Activated CD4-positive, alpha-beta T cell treated with anti-CD3 and anti-CD28 coated beads for 24 hours (primary cell): ENCODE measurements at places on chromosomes 7 and 10.

DNA sequence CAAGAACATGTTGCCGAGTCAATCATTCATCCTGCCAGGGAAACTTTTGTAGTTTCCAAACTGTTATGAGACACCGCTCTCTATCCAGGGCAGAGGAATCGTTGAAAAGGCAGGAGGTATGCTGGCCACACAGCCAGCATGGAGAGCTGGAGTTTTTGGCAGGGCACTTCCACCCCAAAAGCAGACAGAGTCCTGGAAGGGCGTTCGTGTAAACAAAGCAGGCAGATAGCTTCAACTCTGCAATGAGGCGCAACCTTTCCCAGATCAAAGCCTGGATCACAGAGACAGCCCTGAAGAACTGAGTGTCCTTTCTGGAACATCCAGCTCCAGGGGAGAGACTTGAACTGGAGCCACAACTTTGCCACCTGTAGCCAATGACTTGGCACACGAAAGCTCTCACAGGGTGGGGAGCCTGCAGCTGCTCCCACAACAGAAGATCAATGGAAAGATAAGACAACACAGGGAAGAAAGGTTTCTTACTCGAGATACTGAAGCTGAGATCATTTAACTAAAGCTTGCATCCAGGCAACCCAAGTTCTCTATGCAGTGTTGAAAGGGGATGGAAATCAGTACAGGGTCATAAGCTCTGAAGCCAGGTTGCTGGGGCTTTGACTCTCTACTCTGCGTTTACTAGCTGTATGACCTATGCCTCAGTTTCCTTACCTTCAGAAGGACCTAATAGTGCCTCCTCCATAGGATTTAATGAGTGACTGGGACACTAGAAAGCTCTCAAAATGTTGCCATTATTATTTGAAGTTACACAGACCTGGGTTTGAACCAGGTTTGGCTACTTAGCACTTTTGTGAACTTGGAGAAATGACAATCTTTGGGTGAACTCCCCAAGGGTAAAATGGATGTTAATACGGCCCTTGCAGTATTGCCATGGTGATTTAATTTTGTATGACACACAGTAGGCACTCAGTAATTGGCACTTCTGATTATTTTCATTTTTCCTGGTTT is 434.8 kb upstream of the NPVF start:
- DNase-seq: no peak

GRCh38 chr7:132443761-132444520 is 132.3 kb downstream of the PLXNA4 start:
- no peak for DNase-seq

- no peak for DNase-seq
Observed at GRCh38 chr7:116162992-116163391, 47.3 kb upstream of the TES start.

DNA sequence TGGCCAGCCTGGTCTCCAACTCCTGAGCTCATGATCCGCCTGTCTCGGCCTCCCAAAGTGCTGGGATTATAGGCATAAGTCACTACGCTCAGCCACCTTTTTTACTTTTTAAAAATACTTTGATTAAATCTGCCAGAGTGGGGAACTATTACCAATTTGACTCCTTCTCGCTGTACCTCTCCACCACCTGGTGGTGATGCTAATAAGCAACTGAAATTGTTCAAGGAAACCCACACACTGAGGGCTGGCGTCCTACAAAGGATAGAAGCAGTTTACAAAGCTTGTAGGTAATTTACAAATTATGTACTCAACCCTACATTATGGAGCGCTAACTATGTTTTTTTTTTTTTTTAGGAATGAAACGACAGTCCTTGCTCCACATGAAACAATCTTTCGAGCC is 111.1 kb downstream of the CPED1 start:
- DNase-seq: no peak

DNA sequence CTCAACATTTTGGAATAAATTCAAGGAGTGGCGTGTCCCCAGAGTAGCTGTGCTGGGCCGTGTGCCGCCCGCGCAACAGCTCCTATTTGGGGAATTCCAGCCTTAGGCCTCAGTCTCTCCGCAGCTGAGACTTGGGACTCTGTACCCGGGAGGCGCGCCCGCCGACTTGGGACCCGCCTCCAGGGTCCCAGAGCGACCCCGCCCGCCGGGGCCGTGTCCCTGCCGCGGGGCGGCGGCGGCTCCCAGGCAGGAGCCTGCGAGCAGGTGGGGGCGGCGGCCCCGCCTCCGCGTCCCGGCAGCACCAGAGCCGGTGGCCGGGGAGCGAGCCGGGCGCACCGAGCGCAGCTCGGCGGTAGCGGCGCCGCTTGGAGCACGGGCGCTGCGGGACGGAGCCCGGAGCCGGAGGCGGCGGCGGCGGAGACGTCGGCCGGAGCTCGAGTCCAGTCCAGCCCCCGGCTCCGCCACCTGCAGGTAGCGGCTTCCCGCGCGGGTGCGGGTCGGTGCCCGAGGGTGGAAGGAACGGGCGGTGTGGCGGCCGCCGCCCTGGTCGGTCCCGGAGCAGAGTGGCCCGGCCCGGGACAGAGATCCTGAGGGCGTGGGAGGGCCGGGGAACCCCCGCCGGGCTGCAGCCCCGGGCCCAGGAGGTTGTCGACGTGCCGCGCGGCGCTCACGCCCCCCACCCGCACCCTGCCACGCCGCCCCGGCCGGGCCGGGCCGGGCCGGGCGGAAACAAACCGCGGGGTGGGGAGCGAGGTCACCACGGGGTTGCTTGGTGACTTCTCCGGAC is at the start of gene WIPF3:
Gene WIPF3, plus strand, starts transcription at position 301 of the 787 bp plus-strand sequence. CDS start 28,217 bp downstream, outside the sequence.
- no peak for DNase-seq

GRCh38 chr7:50455658-50456057 is 5.5 kb upstream of the FIGNL1 start:
- DNase-seq: no peak

- no peak for DNase-seq
Observed at GRCh38 chr10:6108072-6108471, 19.2 kb downstream of the RBM17 start.

- DNase-seq: no peak
Observed at GRCh38 chr7:131039836-131040235, 287.8 kb upstream of the MKLN1 start.

- DNase-seq: peak; percentile 7
Observed at GRCh38 chr10:96642973-96643372, 56.2 kb upstream of the TM9SF3 start.

DNA sequence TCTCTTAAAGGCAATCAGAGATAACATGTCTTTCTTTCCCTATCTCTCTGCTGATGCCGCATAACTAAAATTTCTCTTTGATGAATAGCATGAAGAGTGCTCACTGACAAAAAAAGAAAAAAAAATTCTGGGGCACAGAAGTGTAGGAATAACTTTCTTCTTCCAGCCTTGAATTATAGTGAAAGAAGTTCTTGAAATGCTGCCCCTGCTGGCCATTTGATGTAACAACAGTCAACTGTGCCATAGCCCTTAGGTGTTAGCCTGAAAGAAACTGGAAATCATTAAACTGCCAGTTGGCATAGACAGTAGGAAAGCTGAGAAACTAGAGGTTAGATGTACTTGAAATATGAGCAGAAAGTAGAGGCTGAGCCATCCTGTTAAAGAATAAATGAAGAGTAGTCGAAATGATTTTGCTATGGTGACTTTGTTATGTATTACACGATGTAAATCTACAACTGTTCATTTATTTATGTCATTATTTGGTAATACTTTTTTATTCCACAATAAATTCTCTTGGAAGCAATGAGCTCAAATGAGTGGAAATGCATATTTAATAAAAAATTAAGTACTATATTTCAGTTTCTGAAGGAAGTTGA is 48.3 kb upstream of the FAM171A1 start:
- peak; percentile 11 for DNase-seq

DNA sequence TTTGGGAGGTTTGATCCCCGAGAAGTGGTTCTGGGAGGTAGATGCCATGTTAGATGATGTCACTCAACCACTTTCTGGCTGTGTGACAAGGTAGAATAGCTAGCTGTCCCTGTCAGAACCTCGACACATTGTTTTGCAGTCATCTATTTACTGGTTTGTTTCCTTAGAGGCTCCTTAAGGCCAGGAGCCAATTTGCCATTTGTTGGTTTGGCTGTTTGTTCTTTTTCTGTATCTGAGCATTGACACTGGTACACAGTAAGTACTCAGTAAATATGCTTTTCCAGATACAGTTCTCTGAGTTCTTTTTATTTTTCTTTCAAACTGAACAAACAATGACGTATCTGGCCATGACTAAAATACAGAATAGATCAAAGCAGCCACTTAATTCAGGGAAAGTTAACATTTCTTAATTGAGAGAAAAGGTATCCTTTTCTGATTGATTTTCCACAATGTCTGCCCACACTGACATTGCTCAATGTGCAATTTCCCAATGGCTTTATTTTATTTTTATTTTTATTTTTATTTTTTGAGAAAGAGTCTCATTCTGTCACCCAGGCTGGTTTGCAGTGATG is 121.6 kb downstream of the SPAG6 start:
- no peak for DNase-seq

DNA sequence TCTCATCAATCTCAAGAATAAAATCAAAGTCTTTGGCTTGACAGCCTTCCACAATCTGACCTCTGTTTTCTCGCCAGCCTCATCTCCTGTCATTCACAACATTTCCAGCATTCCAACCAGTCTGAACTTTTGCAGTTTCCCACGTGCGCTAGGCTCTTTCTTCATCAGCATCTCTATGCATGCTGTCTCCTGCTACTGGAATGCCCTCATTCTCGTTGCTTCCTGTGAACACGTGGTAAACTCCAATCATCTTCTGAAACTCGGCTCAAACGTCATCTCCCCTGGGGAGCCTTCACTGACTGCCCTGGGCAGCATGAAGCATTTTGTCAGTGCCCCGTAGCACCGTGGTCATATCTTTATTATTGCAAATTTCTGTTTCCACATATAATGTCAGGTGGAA is 12.2 kb upstream of the RSBN1L start:
- DNase-seq: no peak

DNA sequence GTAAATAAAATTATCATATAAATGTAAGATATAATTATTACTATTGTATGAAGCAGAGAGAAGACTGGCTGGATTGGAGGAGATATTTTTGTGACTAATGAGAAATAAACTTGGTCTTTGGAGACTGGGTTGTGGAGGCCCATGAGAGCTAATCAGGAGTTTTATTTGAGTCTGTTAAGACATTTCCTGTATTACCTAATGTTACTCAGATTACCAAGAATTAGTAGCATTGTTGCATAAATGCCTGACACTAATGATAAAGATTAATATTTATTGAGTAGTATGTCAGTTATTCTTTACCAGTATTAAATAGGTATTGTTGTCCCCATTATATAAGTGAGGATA is 7.1 kb downstream of the CCDC126 start:
- DNase-seq: no peak

DNA sequence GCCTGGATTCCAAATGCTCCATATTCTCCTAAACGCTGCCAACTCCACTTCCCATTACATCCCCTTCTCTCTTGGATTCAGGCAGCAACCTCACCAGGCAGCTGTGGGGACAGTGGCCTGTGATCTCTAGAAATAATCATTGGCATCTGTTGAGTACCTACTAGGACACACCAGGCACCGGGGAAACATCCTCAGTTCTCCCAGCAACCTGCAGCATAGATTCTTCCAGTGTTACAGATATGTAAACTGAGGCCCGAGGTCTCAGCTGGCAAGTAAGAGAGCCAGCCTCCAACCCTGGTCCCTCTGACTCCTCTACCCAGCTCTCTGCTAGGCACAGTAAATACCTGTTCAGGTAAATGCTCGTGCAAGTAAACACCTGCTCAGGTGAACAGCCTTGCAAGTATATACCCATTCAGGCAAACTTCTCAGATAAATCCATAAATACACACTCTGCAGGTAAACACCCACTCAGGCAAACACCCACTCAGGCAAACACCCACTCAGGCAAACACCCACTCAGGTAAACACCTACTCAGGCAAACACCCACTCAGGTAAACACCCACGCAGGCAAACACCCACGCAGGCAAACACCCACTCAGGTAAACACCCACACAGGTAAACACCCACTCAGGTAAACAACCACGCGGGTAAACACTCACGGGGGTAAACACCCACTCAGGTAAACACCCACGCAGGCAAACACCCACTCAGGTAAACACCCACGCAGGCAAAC is 18.7 kb downstream of the ASB13 start:
- no peak for DNase-seq

GRCh38 chr10:52464368-52465124 is 150.5 kb downstream of the DKK1 start:
- DNase-seq: no peak

DNA sequence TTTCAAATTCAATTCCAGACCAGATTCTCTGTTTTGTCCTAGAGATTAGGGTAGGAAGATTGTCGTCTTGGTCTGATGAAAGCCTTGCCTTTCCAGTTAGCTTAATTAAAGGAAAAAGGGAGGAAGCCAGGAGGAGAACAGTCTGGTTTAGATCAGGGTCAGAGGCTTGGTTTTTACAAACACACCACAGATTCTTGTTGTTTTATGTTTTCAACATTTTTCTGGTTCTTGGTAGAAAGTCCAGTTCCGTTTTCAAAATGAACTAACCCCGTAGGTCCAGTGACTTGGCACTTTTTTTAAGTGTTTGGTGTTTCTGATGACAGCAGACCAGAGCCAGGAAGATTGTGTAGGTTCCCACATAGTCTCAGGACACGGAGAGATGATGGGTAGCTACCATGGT is 167.1 kb upstream of the INHBA start:
- DNase-seq: no peak

DNA sequence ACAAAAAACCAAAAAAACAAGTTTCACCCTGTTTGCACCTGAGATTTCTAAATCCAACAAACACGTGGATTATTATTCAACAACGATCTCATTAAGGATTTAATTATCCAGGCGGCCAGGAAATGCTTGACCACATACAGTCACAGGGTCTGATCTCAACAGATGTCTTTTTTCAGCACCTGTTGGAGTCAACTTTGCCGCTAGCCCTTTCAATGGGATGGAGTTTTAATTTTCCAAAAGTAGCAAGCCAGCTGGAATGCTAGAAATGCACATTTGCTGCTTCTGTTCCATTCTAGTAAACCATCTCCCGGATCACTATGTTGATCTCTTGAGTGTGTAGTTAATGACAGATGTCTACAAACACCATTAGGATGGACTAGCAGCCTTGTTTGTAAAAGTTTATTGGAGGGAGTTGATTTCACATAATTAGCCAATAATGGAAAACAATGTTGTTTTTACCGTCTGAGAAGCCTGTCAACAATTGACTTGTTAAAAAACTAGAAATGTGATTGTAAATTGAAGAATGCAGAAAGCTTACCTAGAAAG is 64.2 kb upstream of the DKK1 start:
- DNase-seq: no peak

GRCh38 chr7:2008101-2008935 is 224.4 kb downstream of the MAD1L1 start:
- no peak for DNase-seq
